Stimulated activated CD4-positive, alpha-beta T cell treated with anti-CD3 and anti-CD28 coated beads, Interleukin-12 subunit alpha, Interleukin-12 subunit beta, amount 100 ng/mL, for 4 hours (primary cell): ENCODE measurements at places on chromosomes 6 and 20.

DNA sequence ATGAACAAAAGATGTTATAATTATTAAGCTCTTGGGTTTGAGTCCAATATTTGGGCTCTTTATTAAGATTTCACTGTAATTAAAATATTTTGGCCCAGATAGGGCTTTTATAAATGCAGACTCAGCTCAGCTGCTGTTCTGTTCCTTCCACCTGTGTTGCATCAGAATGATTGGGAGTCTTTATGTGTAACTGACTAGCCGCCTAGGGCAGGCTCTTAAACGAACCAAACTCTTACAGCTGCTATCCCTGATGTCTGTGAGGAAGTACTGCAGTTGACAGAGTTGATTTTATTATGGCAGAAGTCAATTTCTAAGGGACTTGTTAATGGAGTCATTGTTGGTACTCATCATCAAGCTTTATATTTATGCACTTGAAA is 144.7 kb downstream of the MYO6 start:
- DNase-seq = no peak

DNA sequence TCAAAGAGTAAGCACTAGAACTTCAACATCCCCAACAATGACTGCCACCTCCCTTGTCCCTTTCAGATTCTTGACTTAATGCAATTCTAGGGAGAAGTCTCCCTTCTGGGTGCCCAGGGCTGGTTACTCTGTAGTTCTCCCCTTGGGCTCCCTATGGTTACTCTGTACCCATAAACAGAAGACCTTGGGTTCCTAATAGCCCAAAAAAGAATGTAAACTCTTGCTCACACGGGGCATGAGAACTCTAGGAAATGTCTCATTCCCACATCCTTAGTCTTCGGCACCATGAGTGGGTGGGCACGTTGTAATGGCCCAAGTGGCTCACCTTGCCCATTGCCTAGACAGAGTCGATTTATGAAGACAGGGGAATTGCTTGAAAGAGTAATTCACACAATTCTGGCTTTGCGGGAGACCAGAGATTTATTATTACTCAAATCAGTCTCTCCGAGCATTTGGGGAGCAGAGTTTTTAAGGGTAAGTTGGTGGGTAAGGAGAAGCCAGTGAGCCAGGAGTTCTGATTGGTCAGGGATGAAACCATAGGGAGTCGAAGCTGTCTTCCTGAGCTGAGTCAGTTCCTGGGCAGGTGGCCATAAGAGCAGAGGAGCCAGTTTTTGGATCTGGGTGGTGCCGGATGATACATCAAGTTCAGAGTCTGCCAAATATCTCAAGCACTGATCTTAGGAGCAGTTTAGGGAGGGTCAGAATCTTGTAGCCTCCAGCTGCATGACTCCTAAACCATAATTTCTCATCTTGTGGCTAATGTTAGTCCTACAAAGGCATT is 61.2 kb upstream of the SIRPG start:
- no peak for DNase-seq

DNA sequence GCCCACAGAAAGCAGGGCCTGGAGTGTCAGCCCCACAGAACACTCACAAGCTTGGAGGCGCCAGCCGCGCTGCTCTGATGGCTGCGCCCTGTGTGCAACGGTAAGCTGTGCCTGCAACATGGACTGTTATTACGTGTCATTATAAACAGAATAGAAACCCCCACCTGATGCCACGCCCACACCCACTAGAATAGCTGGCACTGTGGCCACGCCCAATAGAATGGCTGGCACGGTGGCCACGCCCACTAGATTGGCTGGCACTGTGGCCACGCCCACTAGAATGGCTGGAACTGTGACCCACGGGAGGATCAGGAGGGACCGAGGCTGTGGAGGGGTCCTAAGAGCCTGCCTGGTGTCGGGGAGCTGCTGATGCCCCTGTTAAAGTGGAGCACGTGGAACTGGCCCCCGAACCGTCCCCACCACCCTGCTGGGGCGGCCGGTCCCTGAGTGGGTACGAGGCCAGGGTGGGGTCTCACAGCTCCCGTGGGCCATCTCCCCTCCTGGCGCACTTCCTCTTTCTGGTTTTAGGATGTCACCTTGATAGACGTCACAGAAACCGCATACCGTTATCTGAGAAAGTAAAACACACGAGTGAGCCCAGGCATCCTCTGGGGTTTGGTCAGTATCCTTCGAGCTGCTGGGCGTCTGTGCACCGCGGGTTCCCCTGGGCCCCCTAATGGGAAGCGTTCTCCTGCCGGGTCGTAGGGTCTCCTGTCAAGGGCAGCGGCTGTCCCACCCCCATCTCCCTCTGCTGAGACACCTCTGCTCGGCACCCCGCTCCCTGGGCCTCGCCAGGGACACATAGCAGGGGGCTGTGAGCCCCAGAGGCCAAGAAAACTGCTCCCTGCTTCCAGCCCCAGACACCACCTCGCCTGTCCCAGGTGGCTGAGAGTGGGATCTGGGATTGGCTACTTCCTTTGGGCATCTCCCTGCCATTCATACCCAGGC is 25.4 kb downstream of the SLC17A9 start:
- DNase-seq = peak; percentile 73

GRCh38 chr6:169428532-169428931 is 174.9 kb upstream of the THBS2 start:
- no peak for DNase-seq

DNA sequence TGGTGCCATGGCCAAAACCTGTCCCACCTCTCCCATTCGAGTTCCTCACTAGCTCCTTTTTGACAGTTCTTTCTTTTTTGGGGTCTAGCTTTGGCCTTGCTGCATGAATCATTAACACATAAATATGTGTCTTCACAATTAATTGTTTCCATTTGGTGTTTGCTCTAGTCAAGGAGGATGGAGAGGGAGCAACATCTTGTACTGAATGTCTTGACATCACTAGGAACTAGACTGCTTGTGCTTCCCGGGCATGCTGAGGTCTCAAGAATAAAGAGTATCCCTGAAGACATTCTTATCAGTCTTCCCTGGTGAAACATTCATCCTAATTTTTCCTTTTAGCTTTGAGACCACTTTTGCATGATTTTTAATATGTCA is 77.0 kb upstream of the ESR1 start:
- no peak for DNase-seq

GRCh38 chr6:136113736-136114173 is 136.4 kb downstream of the MTFR2 start:
- no peak for DNase-seq

DNA sequence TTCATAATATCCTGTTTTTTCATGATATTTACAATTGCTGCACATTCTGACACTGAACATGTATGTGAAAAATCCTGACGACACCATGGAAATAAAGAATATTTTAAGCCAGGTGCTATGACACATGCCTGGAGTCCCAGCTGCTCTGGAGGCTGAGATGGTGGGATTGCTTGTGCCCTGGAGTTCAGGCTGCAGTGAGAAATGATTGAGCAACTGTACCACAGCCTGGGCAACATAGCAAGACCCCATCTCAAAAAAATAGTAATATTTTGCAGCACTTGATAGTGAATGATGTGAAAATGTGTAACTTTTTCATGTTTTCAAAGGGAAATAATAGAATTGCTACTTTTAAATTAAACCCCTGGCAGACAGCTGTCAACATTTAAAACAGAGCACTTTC is 137.1 kb downstream of the ADGRG6 start:
- no peak for DNase-seq

DNA sequence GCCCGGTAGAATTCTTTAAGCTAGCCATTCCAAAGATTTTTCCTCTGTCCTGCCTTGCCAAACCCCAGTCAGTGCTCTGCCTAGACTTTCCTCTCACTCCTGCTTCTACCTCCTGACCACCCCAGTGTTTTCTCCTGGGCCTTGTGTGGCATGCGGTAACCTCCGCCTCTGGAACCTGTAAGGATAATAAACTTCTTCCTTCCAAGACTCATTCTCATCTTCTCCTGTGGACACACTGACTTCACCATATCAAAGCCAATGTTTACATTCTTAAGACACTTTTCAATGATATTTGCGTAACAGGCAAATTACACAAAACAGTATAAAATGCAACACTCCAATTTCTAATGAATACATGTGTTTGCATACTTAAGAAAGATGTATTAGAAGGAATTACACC is 354.6 kb downstream of the RNF144B start:
- DNase-seq = no peak

DNA sequence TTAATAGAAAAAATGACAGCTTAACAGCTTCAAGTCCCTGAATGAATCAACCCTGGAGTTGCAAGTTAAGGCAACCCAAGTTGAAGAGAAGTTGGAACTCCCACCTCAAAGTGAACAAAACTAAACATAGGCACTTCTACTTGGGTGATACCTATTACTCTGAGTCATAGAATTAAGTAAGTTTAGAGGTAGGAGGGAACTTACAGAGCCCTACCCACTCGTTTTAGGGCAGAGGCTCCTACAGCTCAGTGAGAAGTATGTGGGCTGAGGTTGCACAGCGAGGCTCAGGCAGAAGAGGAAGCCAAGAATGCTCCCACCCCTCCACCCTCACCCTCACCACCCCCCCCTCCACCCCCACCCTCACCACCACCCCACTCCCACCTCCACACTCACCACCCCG is 42.2 kb downstream of the NFATC2 start:
- peak; percentile 37 for DNase-seq

DNA sequence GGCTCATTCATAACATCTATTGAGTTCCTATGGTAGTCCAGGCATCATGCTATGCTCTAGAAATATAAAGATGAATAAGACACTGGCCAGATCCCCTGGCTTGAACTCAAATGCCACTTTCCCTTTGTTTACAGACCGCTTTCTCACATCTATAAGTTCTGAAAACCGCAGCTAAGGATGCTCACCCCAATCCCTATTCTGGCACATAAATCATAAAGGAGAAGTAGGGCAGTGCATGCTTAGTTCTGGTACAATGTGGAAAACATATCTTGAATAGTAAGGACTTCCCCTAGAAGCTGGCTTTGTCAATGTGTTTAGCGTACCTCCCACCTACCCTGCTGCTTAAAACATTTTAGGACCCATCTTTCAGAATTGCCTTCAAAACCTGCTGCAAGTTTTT is 26.4 kb downstream of the MRS2 start:
- DNase-seq = no peak

DNA sequence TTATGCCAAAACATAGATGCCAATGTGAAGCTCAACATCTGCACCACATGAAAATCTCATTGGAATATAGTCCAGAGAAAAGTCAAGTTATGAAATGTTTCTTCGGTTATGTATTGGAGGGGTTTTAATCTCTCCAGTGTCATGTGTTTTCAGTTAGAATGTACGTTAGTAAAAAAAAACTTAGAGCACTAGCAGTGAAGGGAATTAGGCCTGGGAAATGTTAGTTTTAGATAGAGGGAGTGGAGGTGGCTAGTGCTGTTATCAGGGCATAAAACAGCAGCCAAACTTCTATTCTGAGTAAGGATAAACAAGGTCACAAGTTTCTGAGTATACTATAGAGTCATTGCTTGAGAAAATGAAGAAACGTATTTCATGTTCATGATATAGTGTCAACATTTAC is 42.9 kb downstream of the HDGFL1 start:
- DNase-seq = no peak

DNA sequence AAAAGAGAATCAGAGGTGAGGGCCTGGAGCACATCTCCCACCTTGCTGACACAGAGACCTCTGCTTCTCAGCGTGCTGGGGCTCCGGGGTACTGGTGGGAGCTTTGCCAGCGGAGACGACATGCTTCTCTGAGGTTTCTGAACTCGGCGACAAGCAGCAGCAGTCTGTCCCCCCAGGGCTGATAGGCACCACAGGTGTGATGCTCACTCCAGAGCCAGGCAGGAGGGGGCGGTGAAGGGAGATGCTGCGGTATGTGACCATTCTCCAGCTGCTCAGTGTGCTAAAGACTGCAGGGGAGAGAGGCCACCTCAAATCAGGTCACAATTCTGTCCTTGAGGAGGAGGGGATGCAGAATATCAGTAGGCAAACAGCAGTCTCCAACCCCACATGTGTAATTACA is 219.9 kb downstream of the ALDH8A1 start:
- DNase-seq = no peak

DNA sequence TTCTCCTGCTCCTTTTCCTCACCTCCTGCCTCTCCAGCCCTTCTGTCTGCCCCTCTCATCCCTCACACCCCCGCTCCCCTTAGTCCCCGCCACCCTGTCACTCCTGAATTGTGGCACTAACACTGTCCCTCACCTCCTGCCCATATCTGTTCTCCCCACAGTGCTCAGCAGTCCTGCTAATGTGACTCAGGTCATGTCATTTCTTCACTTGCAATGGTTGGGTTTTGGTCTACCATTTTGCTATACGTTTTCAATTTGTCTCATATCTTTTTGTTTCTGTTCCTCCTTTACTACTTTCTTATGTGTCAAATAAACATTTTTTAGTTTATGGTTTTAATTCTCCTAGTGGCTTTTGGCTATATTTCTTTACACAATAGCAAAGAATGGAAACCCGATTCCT is 1.3 kb upstream of the HLA-B start:
- DNase-seq = no peak

GRCh38 chr20:19992996-19993908 is 23.9 kb upstream of the NAA20 start:
- DNase-seq = no peak

- DNase-seq = no peak
Observed at GRCh38 chr6:114735025-114735735, 392.4 kb upstream of the HS3ST5 start.

- no peak for DNase-seq
Observed at GRCh38 chr6:73542891-73543290, 22.1 kb upstream of the EEF1A1 start.

DNA sequence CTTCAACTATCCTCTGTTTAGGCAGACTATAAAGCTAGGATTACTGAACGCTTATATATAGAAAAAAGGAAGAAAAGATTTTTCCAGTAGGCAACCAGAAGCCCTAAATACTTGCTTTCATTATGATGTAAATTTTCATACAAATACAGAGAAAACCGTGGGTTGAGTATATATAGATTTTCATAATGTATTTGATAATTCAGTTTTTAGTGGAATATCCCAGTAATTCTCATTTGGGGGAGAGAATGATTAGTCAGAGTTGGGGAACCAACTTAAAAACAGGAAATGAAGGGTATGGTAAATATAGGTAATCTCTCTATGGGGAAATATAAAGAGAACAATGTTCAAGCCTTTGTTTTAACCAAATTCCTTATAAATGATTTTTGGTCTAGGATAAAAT is 154.0 kb upstream of the CITED2 start:
- DNase-seq = no peak

DNA sequence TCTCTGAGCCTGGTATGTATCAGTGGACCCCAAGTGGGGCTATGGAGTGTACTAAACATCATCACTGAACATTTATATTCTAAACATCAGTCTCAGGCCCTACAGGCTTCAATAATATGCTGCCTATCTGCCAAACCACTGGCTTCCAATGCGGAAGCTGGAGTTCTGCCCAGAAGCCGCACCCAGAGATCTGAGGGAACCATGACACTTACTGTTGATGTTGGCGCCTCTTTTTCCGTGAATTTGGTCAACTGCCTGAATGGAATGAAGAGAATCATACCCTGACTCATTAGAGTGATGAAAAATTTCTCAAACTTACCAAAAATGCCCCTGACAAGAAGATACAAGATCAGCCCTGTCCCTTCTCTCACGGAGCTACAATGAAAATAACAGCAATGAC is 66.2 kb downstream of the SLC22A23 start:
- no peak for DNase-seq

DNA sequence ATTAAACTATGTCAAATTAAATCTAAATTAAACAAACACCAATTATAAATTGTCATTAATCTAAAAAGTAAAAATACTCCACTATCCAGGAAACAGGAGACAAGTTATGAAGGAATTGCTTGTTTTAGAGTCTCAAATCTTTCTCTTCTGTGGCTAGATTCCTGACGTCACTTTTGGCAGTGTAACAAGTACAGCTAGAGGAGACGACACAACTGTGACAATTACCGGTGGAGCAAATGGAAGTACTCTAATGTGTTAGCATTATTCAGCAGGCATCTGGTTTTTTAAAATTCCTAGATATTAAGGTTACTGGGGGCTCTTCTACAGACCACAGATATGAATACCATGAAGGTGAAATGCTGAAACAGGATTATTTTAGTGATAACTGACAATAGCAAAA is 1042.7 kb downstream of the EPHA7 start:
- DNase-seq = no peak
